Frontal cortex (tissue), 4 donors: ENCODE measurements at places on chromosomes 3 and 15. TPM values are rescaled to one million over a fixed set of nuclear protein-coding genes. Genes with fewer than 3 reads are reported as not detected.

The P3H2 gene
- 2.4 TPM for total RNA-seq

DNA sequence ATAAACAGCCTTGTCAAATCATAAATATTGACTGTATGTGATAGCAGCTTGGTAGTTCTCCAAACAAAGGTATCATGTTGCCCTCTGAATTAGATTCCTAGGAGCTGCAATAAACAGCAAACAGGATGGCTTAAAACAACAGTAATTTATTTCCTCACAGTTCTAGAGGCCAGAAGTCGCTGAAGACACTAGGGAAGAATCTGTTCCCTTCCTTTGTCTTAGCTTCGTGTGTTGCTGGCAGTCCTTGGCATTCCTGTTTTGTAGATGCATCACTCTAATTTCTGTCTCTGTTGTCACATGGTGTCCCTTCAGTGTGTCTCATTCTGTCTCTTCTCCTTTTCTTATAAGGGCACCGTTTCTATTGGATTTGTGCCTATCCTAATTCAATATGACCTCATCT is 679.3 kb downstream of the OTOL1 start:
- no peak for DNase-seq

GRCh38 chr15:48315041-48315440 is 16.2 kb upstream of the DUT start:
- DNase-seq: no peak

GRCh38 chr3:71515636-71516365 is 67.7 kb downstream of the FOXP1 start:
- DNase-seq: no peak

The ZBTB38 gene
- 149 TPM for total RNA-seq

The ARRDC4 gene
- 40.4 TPM for total RNA-seq

- no peak for DNase-seq
Observed at GRCh38 chr15:60803059-60803458, 324.1 kb upstream of the ICE2 start.

The COL6A5 gene
- under 0.01 TPM for total RNA-seq

- no peak for DNase-seq
Observed at GRCh38 chr15:41486286-41486685, 7.4 kb upstream of the ITPKA start.

The PLD1 gene
- total RNA-seq: 4.1 TPM

The OCA2 gene
- total RNA-seq: 4.5 TPM

The CHRNB4 gene
- 0.41 TPM for total RNA-seq

The CNTN3 gene
- total RNA-seq: 50.1 TPM

- DNase-seq: no peak
Observed at GRCh38 chr15:92968926-92969651, 69.0 kb downstream of the CHD2 start.

- DNase-seq: no peak
Observed at GRCh38 chr15:93109336-93110102, 20.5 kb upstream of the RGMA start.

The EPHB1 gene
- total RNA-seq: 16.7 TPM

DNA sequence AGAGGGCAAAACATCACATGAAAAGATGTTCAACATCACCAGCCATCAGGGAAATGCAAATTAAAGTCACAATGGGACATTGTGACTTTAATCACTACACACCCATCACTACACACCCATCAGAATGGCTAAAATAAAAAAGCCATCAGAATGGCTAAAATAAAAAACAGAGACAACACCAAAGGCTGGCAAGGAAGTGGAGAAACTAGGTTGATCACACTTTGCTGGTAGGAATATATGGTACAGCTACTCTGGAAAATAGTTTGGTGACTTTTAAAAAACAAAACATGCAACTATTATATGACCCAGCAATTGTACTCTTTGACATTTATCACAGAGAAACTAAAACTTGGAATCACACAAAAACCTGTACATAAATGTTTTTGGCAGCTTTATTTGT is 15.1 kb upstream of the ABHD5 start:
- no peak for DNase-seq

DNA sequence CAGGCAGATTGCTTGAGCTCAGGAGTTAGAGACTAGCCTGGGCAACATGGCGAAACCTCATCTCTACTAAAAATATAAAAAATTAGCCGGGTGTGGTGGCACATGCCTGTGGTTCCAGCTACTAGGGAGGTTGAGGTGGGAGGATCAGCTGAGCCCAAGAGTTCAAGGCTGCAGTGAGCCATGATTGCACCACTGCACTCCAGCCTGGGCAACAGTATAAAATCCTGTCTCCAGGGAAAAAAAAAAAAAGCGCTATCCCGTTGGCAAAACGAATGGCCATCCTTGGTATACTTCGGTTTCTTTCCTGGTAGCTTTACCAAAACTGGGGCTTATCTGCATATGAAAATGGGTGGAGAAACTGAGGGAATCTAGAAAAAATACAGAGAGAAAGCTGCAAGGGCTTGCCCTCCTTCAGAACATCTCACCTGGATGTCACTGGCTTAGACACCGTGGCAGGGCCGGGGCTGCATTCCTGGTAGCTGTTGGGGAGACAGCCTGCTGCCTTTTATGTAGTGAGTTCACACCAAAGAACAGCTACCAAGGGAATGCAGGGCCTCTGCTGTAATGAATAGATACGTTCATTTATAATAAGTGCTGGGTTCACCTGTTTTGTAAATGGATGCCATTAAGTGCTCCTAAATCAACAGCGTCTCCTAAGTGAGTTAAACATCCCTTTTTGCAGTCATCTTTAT is 96.0 kb downstream of the IQSEC1 start:
- no peak for DNase-seq

DNA sequence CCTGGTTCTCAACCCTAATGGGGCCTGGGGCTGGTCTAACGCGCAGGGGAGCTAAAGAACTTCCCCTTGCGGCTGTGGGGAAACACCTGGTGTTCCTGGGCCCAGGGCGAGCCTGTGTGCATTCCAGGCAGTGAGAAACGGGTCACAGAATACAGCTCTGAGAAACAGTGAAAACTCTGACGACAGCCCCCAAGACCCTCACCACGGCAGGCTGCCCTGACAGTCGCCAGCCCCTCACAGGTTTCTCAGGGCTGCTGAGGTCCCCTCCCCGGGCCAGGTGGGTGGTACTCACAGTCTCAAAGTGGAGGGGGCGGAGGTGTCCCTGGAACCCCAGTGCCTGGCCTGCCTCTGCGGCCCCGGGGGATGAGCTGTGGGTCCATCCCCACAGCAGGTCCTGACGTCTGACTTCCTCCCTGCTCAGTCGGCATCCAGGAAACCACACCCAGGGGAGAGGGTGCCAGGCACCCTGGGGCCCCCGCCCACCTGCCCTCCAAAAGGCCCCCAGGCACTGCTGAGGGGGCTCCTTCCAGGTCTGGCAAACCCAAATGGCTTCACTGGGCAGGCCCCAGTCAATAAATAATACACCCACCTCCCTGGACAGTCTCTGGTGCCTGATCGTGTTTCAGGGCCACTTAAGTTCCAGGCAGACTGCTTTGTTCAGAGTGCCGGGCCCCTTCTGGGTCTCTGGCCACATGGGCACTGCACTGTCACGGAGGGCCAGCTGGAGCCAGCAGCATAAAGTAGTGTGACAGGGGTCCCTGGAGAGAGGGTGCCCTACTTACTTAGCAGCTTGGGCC is 57.7 kb downstream of the IQSEC1 start:
- DNase-seq: no peak

The ZPLD1 gene
- not detected for total RNA-seq

- no peak for DNase-seq
Observed at GRCh38 chr3:151599103-151599672, 134.5 kb upstream of the AADACL2 start.

DNA sequence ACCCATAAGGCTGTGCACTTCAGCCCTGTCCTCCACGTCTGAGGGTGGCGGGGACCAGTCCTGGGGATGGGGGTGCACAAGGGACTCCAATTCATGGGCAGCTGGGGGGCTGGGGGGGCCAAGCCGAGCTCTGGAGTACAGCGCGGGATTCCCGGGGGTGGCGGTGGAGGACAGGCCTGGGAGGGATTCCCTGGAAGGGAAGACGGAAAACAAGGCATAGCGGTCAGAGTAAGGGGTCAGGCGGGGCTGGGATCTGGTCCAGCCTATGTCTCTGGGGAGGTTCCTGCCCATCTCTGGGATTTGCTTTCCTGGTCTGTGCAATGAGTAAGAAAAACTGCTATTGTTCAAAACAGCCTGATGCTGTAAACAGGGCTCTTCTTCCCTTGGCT is 8.1 kb upstream of the IGDCC3 start:
- no peak for DNase-seq

GRCh38 chr15:38299216-38299615 is 46.6 kb downstream of the SPRED1 start:
- no peak for DNase-seq

- no peak for DNase-seq
Observed at GRCh38 chr15:50190166-50190570, 8.2 kb downstream of the SLC27A2 start.

DNA sequence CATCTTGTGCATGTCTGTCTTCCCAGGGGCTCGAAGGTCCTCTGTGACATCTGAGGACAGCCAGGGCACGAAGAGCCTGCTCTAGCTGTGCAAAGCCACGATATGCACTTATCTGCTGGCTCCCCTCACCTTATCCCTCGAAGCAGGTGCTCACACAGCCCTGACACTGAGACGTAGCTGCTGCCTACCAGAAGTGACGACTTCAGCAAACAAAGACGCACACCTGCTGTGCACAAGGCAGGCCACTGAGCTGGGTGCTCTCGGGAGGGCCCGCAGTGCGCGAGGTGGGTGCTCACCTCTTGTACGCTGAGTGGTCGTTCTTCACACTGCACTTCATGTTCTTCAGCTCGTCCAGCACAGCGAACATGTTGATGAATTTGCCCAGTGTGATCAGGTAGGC is 37.3 kb downstream of the CYFIP1 start:
- no peak for DNase-seq

DNA sequence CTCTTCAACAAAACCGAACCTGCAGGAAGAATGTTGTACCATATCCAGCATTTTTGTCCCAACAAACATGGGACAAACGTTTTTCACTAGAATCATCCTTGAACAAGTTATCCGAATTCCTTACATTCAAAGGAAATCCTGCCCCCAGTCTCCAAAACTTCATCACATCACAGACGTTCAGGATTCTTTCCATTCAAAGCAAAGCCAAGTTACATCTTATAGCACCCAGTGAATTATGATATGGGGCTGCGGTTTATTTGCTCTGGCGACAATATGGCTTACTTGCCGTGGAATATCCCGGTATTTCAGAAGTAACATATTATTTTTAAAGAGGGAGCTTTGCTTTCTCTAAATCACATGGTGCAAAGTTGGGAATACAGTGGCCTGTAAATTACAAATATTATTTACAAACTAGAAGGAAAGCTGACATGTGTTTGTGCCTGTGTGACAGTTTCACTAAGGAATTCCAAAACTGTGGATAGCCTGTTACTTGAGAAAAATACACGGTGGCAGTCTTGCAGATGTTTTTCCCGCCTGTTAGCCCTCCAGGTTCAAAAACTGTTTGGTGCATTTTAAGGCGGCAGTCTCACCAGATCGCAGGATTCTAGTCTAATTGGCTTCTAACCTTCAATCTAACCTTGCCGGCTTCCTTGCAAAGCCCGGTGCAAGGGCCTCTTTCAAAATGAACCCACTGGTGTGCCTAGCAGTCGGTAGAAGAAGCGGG is 736 bp upstream of the MBNL1 start:
- DNase-seq: no peak

- DNase-seq: no peak
Observed at GRCh38 chr3:112769286-112769978, 77.2 kb downstream of the CD200R1L start.

The FAIM gene
- 26.9 TPM for total RNA-seq

The RABL3 gene
- total RNA-seq: 12.6 TPM
